SW480 (cell line): ENCODE measurements at places on chromosomes 5 and 9.
A peak's percentile ranks its signal among the peaks of the same experiment; 100 is the strongest.

- DNase-seq = no peak
Observed at GRCh38 chr9:2453701-2454100, 167.9 kb upstream of the VLDLR start.

DNA sequence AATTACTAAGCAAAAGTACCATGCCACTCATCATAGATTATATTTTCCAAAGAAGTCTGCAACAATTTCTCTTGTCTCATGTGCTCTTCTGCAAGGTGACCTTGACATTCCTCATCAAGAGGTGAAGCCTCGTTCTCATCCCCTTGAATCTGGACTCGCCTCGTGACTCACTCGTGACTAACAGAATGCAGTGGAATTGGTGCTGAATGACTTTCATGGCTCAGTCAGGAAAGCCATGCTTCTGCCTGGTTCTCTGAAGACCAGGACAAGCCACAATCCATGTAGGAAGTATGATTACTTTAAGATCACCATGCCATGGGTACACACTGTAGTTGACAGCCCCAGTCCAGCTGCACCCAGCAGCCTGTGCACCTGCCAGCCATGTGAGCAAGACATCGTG, 335.8 kb downstream of the GADD45G start:
- DNase-seq = peak; percentile 11

- no peak for DNase-seq
Observed at GRCh38 chr9:8338767-8339510, 539.4 kb upstream of the DMAC1 start.

DNA sequence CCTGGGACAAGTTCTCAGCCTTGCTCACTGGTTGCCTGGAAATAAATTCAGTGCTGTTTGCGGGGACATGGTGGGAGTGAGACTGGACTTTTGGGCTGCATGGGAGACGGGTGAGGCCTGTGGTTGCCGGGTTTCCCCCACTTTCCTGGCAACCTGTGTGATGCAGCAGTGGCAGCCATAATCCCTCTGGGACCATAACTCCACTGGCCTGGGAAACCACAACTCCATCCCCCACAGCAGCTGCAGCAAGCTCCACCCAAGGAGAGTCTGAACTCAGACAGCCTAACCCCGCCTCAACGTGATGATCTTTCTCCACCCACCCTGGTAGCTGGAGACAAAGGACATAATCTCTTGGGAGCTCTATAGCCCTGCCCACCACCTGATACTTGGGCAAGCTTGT, 349.9 kb downstream of the PIK3R1 start:
- DNase-seq = peak; percentile 40

- no peak for DNase-seq
Observed at GRCh38 chr5:151954255-151954654, 29.6 kb upstream of the GLRA1 start.

DNA sequence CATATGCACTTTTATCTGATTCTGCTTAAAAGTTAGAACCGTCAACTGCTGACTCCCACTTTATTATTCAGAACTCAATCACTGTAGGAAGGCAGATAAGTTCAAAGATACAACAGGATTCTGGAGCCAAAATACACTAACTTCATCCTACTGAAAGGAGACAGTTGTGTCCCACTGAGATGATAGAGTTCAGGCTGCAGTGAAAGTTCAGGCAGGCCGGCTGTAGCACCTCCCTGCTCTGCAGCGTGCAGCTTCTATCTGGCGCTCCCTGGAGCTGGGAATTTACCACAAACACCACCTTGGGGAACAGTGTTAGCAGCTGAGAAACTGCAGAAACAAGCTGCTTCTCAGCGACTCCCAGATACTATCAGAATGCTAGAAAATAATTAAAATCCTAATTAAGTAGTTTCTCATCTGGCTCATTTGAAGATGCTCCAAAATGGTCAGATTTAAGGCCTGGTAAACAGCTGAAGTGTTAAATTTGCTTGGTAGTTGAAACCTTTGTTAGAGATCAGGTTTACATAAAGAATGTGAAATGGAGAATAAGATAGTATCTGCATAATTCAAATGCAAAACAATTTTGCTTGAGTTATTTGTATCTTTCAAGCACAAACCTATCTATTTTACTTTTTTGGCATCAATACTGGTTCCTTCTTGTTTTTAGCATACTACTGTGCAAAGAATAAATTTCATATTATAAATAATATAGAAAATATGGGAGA, 52.3 kb upstream of the CNTLN start:
- DNase-seq = peak; percentile 7

DNA sequence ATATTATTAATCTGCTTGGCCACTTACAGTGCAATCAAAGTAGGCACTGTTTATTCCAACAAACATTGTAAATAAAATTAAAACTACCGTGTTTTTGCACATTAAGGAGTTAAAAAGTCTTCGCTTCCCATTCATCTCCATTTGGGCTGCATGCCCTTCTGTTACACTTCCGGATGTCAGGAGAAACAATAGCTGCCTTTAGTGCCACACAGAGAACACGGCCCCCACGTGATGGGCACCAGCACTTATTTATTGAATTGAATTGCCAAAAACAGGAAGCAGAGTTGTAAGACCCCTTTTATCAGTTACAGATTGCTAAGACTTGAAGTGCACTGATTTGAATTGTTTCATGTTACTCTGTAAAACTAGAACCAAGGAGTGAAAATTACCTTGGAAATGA, 80.4 kb downstream of the LHFPL2 start:
- DNase-seq = no peak

GRCh38 chr9:128293091-128293490, 17.0 kb downstream of the SWI5 start:
- DNase-seq = no peak

DNA sequence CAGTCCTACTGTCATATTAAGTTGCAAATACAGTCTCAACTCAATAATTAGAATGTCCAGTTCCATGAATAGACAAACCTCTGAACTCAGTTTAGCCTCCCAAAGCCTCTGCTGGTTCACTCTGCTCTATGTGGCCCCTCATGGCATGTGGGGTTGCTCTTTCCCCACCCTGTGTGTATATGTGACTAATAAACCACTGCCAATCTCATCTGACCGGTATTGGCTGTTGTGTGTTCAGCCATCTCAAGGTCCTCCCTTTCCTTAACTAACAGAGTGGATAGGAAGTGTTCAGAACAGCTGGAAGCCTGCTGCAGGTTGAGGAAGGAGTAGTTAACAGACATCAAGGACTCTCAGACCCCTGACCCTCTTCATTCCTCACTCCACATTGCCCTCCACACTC, 55.3 kb downstream of the IL33 start:
- no peak for DNase-seq

- peak; percentile 28 for DNase-seq
Observed at GRCh38 chr5:159899067-159900049, 16.9 kb upstream of the ADRA1B start.
